ENCODE measurements at places on chromosomes 6 and 20.
A peak's percentile ranks its signal among the peaks of the same experiment; 100 is the strongest.

- no peak for DNase-seq
Observed at GRCh38 chr6:125765944-125766343, 16.5 kb downstream of the HEY2 start.

GRCh38 chr20:44593751-44594150 is 11.4 kb downstream of the PKIG start:
- no peak for DNase-seq

DNA sequence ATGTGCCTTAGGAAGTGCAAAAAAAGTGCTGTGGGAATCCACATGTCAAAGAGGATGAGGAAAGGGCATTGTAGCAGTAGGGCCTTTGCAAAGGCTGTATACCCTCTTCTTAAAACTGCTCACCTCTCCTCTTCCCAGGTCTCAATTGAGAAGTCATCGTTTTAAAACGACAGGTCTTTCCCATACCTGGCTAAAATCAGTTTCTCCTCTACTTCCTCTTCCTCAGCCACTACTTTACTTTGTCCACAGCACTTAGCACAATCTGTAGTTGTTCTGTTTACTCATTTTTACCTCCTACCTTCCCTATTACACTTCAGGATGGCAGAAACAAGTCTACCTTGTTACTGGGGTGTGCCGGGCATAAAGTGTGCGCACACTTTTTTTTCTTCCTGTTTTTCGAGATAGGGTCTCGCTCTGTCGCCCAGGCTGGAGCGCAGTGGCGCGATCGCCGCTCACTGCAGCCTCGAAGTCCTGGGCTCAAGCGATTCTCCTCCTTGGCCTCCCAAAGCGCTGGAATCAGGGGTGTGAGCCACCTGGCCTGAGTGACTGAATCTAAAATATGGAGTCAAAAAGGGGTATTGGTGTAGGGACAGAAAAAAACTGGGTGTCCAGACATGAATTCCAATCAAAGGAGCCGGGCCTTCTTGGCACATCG is 9.8 kb upstream of the ELOVL5 start:
- DNase-seq: no peak

GRCh38 chr6:62283796-62284411 is 2.1 kb downstream of the KHDRBS2 start:
- DNase-seq: no peak

- DNase-seq: no peak
Observed at GRCh38 chr6:151577257-151577656, 83.4 kb downstream of the CCDC170 start.

DNA sequence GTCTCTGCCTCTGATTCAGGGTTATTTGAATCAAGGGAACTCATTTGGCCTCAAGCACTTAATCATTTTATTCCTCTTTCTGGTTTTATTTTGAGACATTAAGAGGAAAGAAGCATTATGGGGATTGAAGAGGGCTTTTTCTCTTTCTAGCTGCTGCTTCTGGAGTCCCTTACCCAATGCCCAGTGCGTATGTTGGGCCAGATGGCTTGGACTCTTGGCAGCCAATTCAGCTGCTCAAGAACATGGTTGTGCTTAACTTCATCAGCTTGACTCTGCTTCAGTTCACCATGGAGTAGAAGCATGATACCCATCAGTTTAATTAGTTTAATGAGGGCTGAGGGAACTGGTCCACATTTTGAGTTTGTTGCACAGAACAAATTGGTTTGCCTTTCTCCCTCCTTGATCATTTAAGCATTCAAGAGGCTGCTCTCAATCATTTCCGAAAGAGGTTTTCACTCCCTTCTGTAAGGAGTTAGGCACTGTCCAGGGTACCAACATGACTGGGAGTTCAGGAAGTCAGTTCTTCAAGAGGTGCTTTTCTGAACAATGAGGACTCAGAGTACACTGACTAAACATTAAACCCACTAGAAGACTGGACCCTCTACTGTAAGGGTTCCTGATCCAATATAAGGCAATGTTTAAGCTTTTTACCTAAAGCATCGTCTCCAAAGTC is 14.6 kb downstream of the PDYN start:
- DNase-seq: no peak

DNA sequence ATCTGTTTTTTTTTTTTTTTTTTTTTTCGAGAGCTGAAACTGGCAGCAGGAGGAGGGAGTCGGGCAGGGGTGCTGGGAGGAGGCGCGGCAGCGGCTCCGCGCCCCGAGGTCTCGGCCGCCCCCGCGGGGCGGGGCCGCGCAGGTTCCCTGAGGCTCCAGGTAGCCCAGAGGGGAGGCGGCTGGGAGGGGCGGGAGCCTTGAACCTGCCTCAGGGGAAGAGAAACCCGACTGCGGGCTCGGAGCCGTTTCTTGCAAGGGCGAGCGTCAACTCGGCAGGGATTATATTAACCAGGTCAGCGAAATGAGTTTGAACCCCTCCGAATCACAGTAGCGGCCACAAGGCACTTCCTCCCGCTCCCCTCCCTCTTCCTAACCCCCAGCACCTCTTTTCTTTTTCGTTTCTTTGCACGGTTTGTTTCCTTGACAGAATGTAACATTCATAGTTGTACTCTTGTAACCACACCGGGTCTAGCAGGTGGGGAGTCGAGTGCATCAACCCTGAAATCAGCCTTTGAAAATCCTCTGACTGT is 2.0 kb downstream of the MYB start:
- DNase-seq: peak; percentile 63

DNA sequence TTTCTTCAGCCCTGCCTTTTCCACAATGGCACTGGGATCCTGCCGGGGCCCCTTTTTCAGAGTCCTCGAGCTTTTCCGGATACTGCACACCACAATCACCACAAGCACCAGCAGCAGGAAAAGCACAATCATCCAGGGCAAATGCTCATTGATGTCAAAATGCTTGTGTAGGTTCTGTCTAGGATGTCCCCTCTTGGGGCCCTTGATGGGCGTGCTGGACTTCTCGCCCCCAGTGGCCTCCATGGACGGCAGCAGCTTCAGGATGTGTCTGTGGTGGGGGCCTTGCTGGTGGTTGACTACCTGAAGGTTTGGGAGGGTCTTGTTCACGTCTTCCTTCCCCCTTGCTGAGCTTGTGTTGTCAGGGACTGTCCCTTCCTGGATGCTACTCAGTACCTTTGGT is 25.7 kb downstream of the TNFRSF21 start:
- DNase-seq: no peak

- DNase-seq: no peak
Observed at GRCh38 chr6:105322499-105323225, 80.2 kb downstream of the PREP start.

DNA sequence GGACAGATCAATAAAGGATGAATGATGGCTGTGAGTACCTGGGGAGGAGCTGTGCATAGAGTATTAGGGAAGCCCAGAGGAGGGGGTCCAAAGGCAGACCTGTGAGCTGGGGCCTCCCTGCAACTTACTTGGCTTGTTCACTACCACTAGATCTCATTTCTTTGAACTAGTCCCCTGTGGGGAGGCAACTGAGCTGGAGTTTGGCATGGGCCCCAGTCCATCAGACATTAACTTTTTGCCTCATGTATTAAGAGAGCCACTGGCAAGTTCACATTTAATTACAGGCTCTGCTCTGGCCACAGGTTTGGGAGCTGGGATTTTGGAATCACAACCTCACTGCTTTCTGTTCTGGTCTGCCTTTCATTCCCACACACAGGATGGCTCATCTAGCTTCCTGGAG is 254.1 kb downstream of the PRL start:
- DNase-seq: no peak

- DNase-seq: no peak
Observed at GRCh38 chr6:2630359-2630758, 120.4 kb downstream of the MYLK4 start.

- DNase-seq: no peak
Observed at GRCh38 chr6:33786736-33787135, 2.2 kb downstream of the LEMD2 start.

GRCh38 chr20:60254901-60255411 is 296.7 kb downstream of the CDH26 start:
- no peak for DNase-seq

DNA sequence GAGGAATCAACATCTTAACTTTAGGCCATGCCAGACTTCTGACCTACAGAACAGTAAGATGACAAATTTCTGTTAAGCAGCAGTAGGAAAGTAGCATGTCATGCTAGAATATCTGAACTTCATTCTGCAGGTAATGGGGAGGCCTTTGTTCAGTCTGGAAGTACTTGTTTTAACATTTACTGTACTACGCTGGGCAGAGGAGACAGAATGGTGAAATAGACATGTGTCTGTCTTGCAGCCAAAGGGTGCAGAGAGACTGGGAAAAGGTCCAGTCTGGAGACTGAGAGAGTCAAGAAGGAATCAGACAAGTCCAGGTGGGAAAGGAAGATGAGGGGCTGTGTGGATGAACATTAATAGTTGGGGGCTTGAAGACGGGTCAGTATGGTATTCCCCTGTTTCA is 17.5 kb upstream of the ZBTB2 start:
- no peak for DNase-seq

DNA sequence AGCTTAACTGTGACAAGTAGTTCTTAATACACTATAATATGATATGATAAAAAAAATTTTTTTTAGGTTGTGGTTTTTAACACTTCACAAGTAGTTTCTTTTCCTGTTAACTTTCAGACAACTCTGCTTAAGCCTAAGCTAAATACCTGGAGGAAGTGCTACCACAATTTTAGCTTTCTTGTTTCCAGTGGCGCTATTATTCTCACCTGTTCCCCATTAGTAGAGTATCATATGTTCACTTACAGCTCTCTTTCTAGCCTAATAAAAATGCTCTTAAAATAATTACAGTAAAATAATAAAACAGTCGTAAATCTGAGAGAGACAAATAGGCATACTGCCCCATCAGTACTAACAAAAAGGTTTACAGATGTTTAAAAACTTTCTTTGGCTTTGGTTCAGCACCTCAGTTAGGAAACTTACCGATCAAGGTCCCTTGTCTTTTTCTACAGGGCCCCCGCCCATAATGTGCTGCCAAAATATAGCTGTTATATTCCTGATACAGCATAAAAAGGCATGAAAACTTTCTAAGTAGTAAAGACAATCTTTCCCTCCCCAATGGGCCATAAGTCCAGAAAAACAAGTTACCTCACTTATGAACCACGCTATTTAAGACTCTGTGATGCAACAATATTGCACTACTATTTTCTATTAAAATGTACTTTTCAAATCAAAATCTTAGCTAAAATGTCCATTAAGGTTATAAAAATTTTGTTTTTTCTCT is 57.9 kb downstream of the SESN1 start:
- DNase-seq: no peak

DNA sequence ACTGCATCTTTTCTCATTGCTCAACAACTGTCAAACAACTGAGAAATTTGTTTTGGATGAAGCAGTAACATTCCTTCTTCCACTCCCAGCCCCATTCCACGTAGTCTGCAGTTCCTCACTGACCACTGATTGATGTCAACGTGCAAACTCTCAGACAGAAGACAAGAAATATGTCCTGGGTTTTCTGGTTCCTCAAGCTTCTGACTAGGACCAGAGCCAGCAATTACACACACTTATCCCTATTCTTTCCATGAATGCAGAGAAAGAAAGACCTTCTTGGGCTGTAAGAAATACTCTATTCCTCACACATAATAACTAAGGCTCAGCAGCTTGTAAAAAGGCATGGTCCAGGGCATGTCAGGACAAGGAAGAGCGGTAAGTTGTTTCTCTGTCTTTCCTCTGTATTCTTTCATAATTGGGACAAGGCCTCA is 790.1 kb upstream of the SLC35B3 start:
- no peak for DNase-seq

DNA sequence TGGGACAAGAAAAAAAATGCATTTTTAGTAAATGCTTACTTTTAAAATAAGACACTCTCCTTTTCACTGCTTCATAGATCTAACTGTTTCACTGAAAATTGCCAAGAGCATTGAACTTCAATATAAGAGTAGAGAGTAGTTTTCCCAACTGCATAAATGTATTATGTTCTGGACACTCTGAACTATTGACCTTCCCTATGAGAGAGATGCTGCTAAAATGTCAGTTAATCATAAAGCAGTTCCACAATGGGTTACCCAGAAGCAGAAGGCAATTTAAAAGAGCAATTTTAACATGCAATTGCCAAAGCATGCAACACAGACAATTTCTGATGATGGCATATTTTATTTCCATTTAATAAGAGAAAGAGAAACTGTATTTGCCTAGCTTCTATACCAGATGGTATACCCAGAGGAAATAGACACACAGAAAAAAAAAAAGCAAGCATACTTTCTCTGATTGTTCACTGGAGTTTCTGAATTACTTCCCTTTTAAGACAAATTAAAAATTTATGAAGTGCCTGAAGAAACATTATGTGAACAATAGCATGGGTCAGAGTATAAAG is 279.1 kb upstream of the THEMIS start:
- no peak for DNase-seq

- DNase-seq: no peak
Observed at GRCh38 chr6:79570129-79571029, 33.1 kb upstream of the LCA5 start.

DNA sequence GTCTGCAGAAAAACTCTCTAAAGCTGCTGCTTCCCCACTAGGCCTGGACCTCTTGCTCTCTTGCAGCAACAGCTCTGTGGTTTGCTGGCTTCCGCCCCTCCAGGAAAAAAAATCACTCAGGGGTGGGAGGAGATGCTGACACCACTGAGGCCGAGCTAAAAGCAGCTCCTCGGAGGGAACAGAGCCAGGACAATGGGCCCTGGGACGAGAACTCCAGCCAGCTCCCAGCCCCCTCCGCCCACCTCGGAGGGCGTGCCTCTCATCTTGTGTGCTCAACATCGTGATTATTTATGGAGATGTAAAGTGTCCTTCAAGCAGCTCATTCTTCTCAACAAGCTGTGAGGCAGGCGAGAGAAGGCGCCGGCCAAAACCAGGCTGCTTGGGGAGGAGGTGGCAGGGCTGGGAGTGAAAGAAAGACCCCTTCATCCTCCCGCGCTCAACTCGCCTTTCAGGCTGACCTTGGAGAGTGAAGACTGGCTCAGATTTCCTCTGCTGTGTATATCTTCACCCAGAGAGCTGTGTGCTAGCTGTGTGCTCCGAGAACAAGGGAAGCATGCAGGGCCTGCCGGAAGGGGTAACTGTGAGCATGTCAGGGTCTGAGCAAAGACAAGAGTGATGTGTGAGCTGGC is 53.5 kb upstream of the LRFN2 start:
- DNase-seq: peak; percentile 6

GRCh38 chr20:36462440-36463211 is 78.7 kb upstream of the MYL9 start:
- no peak for DNase-seq

DNA sequence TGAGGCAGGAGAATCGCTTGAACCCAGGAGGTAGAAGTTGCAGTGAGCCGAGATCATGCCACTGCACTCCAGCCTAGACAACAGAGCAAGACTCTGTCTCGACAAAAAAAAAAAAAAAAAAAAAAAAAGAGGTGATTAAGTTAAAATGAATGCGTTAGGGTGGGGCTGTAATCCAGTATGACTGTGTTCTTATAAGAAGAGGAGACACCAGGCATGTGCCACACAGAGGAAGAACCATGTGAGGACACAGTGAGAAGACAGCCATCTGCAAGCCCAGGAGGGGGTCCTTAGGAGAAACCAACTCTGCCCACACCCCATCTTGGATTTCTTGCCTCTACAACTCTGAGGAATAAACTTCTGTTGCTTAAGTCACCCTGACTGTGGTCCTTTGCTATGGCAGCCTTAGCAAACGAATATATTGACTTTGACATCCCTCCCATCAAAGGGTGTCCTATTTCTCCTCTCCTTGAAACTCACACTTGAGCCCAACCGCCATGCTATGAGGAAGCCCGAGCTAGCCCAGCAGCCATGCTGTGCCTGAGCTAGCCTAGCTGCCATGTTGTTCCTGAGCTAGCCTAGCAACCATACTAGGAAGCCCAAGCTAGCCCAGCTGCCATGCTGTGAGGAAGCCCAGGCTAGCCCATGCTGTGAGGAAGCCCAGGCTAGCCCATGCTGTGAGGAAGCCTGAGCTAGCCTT is 15.8 kb upstream of the PPP1R16B start:
- no peak for DNase-seq

All from activated gamma-delta T cell treated with Interleukin-2 at 50 U/mL for 16 hours (primary cell).